ENCODE measurements at places on chromosomes 11 and 22.

DNA sequence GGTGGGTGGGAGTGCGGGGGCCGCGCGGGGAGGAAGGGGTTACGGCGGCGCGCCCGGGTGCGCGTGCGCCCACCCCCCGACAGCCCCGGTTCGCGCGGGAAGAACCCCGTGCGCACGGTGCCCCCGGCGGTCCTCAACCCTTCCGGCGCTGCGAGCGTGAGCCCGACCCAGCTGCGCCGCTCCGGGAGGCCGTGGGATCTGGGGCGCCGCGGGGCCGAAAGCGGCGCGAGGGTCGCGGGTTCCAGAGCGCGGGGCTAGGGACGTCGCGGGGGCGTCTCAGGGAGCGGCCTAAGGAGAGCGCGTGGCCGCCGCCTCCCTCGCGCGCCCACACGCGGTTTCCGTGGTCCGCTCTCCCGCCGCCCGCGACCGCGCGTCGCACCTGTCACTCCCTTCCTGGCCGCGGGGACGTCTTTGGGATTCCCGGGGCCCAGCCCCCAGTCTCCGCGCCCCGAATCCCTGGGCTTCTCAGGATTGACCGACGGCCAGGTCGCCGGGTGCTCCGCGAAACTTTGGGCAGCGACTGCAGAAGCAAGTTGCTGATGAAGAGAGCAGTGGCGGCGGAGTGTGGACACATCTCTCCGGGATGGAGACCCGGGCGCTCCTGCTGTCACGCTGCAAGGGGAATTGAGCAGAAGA, 582 bp downstream of the SREBF2 start:
- DNase-seq: peak; percentile 46

- no peak for DNase-seq
Observed at GRCh38 chr11:11316651-11317230, 36.3 kb downstream of the CSNK2A3 start.

GRCh38 chr11:13782390-13783075, 114.1 kb downstream of the FAR1 start:
- DNase-seq: peak; percentile 46

DNA sequence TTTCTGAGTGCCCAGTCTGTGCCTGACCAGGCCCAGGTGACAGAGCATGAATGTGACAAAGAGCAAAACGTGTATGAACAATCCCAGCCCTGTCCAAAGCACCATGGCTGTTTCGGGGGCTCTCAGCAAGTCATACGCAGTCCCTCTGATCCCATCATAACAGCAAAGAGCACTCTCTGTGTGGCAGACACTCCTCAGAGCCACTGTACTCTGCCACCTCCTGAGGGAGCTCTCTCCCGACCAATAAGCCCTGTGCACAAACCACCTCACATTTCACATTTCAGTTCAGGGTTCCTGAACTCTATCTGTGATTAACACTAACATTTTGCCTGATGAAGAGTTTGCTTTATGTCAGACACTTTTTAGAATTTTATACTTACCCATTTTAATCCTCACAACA, 6.6 kb downstream of the DGCR2 start:
- DNase-seq: no peak

- no peak for DNase-seq
Observed at GRCh38 chr11:629237-629583, 2.2 kb upstream of the SCT start.

- no peak for DNase-seq
Observed at GRCh38 chr11:29352273-29352795, 664.5 kb downstream of the KCNA4 start.

DNA sequence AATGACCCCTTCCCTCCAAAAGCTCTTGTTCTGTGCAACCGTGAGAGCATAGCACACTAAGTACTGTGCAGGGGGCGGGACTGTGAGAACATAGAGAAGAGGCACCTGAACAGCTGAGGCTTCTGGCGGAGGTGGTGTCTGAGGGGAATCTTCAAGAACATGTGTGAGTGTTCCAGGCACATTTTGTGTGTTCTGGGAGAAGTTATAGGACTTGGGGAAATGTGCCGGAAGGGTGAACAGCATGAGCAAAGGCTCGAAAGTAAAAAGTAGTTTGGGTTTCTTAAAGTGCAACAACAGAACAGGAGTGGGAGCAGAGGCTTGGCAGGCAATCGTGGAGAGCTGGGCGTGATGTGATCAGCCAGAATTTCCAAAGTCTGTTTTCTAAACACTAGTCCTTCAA, 12.4 kb upstream of the SYN3 start:
- no peak for DNase-seq

All from lung (tissue), 17 donors.